ENCODE measurements at places on chromosomes 6 and 20. TPM values are rescaled to one million over a fixed set of nuclear protein-coding genes. Genes with fewer than 3 reads are reported as not detected.

The TRIM10 gene
- total RNA-seq = not detected

The SNAP91 gene
- total RNA-seq = not detected

The HLA-DQB1 gene
- total RNA-seq = not detected

The FOXF2 gene
- total RNA-seq = 3.7 TPM

The EDN3 gene
- total RNA-seq = 92.5 TPM

The SLC12A5 gene
- total RNA-seq = 3.8 TPM

The CLVS2 gene
- not detected for total RNA-seq

The MRAP2 gene
- 20.3 TPM for total RNA-seq

GRCh38 chr20:3014179-3014578 lies 29.2 kb upstream of the GNRH2 start:
- H3K4me3 ChIP-seq = no peak overlapping the region
- H3K27me3 ChIP-seq = no peaks in the 10 kb centered on the region
- no peak overlapping the region for H3K27ac ChIP-seq
- peaks cover 5% of the 10 kb centered on the region for H3K4me1 ChIP-seq
- peaks cover 16% of the 10 kb centered on the region for H3K36me3 ChIP-seq

- no peak overlapping the region for H3K27ac ChIP-seq
- no peak overlapping the region for H3K4me3 ChIP-seq
- no peaks in the 10 kb centered on the region for H3K36me3 ChIP-seq
- DNase-seq = no peak
- H3K27me3 ChIP-seq = no peaks in the 10 kb centered on the region
Observed at GRCh38 chr20:11845340-11845739, 72.4 kb upstream of the BTBD3 start.

GRCh38 chr20:47506335-47506734 lies 4.6 kb downstream of the NCOA3 start:
- H3K4me1 ChIP-seq = peaks cover 4% of the 10 kb centered on the region
- no peak overlapping the region for H3K27ac ChIP-seq
- H3K27me3 ChIP-seq = no peaks in the 10 kb centered on the region
- no peaks in the 10 kb centered on the region for H3K36me3 ChIP-seq
- no peak overlapping the region for H3K4me3 ChIP-seq

DNA sequence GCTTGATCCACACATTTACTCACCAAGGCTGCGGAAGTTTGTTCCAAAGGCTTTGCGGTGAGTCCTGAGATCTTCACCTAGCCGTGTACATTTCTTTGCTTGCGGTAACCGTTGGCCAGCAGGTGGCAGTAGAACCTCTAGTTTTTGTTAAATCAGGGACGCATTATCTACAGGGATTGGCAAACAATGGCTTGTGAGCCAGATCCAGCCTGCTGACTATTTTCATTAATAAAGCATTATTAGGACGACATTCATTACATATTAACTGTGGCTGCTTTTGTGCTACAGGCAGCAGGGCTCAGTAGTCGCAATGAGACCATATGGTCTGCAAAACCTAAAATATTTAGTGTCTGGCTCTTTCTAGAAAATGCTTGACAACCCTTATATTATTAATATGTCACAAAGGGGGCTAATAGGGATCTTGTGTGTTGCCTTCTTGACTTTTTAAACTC lies 174.1 kb downstream of the DOK5 start:
- no peak overlapping the region for H3K4me3 ChIP-seq
- no peak overlapping the region for H3K27ac ChIP-seq
- no peaks in the 10 kb centered on the region for H3K36me3 ChIP-seq
- peak; percentile 73 for DNase-seq
- H3K4me1 ChIP-seq = no peaks in the 10 kb centered on the region

DNA sequence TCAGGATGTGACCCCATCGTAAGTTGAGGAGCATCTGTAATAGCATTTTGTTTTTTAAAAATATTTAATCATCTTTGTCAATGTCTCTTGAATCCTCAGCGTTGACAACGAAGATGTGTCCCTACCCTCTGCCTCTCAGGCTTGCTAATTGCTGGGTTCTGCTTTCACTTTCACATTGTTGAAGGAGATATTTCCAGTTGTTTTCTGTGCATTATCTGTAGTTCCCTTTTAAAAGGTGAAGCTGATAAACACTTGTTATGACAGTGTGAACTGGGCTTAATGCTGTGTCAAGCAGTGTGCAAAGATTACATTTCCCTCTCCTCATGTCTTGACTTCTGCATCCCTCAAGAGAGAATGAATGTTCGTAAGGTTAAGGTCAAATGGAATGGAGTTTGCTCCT lies 54.9 kb downstream of the CSE1L start:
- no peaks in the 10 kb centered on the region for H3K4me1 ChIP-seq
- peaks cover 99% of the 10 kb centered on the region for H3K36me3 ChIP-seq
- DNase-seq = no peak
- no peaks in the 10 kb centered on the region for H3K27me3 ChIP-seq

- H3K27me3 ChIP-seq = no peaks in the 10 kb centered on the region
- H3K36me3 ChIP-seq = no peaks in the 10 kb centered on the region
- H3K27ac ChIP-seq = no peak overlapping the region
- H3K4me3 ChIP-seq = no peak overlapping the region
- DNase-seq = no peak
Observed at GRCh38 chr6:32752580-32752979, 10.8 kb downstream of the HLA-DQB2 start.

DNA sequence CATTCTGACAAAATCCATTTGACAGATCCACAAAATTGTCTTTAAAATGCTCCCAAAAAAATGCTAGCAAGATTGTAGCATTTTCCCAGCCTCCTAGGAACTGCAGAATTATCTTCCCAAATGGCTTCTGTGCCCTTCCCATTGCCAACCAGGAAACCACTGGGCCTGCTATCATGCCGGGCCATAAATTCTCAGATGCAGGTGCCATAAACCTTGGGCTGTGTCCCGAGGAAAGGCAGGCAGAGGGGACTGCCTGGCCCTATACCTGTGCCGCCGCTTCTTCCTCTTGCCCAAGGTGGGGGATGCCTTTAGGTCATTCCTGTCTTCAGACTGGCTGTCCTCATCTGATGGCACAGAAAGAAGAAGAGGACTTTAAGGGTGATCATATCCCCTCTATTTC lies 2.8 kb downstream of the VSX1 start:
- no peaks in the 10 kb centered on the region for H3K36me3 ChIP-seq
- no peak overlapping the region for H3K4me3 ChIP-seq
- no peaks in the 10 kb centered on the region for H3K27me3 ChIP-seq

DNA sequence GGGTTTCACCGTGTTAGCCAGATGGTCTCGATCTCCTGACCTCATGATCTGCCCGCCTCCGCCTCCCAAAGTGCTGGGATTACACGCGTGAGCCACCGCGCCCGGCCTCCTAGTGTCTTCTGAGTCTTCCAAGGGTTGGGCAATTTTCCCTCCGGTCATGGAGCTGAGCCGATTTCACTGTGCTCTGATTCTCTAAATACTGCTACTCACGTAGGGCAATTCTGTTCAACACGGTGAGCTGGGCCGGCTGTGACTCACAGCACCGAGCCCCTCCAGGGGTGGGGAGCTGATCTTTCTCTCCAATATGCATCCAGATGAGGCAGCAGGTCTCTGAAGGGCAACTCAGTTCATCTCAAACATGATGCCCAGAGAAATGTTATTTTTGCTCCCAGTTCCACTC lies 71.6 kb upstream of the CD93 start:
- H3K4me1 ChIP-seq = peaks cover 44% of the 10 kb centered on the region
- no peak for DNase-seq
- no peak overlapping the region for H3K4me3 ChIP-seq
- H3K27me3 ChIP-seq = no peaks in the 10 kb centered on the region
- H3K36me3 ChIP-seq = no peaks in the 10 kb centered on the region

DNA sequence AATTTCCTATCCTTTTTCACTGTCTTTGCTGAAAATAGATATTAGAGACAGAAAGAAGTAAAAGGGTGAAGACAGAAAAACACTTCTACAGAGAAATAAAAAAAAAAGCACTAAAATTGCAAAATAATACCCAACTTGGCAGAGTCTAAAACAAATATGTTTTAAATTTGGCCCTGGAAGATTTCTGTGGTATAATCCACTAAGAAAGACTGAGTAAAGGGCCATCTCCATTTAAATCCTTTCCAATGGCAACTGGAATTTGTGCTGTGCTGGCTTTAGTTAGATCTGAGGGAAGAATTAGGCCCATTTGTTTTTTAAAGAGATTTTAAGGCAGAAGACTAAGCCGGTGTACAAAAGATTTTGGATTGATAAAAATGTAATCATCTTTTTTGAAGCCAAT lies 321.2 kb downstream of the GJA1 start:
- no peak overlapping the region for H3K27ac ChIP-seq
- no peaks in the 10 kb centered on the region for H3K36me3 ChIP-seq
- H3K4me3 ChIP-seq = no peak overlapping the region
- H3K4me1 ChIP-seq = no peaks in the 10 kb centered on the region

DNA sequence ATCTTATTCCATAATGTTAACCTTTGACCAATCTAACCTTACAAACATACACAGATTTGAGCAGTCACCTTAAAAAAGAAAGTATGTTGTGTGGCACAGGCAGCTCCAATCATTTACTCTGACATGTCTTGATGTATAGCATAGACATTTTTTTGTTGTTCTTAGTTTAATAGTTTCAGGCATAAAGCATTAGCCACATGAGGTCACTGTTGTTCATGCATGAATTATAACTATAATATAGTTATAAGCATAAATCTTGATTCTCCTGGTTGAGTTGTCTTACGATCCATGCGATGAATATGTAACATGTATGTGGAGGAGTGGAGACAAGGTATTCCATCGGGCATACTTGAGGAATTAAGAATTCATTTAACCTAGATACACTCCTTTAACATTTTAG lies 26.1 kb upstream of the NKAIN2 start:
- no peak overlapping the region for H3K4me3 ChIP-seq
- H3K4me1 ChIP-seq = no peaks in the 10 kb centered on the region
- no peaks in the 10 kb centered on the region for H3K27me3 ChIP-seq
- no peak for DNase-seq

DNA sequence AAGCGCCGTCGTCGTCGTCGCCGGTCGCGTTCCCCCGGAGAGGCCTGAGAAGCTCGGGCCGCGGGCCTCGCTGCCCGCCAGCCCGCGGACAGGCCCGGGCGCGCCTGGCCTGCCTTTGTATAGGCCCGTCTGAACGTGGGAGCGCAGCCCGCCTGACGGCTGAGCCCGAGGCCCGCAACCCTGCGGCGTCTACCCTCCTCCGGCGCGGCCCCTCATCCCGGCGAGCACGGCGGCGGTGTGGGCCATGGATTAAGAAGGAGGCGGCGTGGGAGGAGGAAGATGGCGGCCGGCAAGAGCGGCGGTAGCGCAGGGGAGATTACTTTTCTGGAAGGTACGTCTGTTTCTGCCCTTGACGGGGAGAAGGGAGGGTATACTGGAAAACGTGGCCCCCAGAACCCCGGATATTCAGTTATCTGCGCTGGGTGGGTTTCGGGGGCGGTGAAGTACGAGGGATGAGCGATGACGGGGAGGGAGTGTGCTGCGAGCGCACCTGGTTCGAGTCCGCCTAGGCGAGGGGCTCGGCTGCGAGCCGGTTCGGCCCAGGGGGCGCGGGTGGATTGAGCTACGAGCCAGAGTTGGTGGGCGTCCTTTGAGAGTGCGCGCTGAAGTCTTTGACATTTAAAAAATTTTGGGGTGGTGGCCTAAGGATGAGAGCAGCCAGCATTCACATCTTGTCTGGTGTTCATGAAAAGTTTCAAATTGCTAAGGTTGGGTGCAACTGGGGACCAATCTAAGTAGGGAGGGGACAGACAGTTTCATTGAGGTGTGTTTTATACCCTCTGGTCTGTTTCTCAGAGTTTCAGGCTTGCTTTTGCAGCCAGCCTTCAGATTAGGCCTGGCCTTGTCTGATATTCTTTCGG lies 796 bp downstream of the SENP6 start:
- no peaks in the 10 kb centered on the region for H3K27me3 ChIP-seq
- DNase-seq = peak; percentile 64
- H3K4me1 ChIP-seq = peaks cover 7% of the 10 kb centered on the region
- 0 out of 2 replicates have a peak, but pooled peaks cover 8% of the 10 kb centered on the region for H3K36me3 ChIP-seq
- peak overlapping the region; percentile 96 for H3K4me3 ChIP-seq
- H3K27ac ChIP-seq = peak overlapping the region; percentile 97

GRCh38 chr20:43583982-43584432 lies 6.7 kb upstream of the IFT52 start:
- no peaks in the 10 kb centered on the region for H3K36me3 ChIP-seq
- peak overlapping the region; percentile 80 for H3K27ac ChIP-seq
- H3K4me3 ChIP-seq = no peak overlapping the region
- H3K4me1 ChIP-seq = peaks cover 30% of the 10 kb centered on the region
- DNase-seq = peak; percentile 99

GRCh38 chr20:46772901-46773300 lies 63.5 kb downstream of the SLC2A10 start:
- H3K36me3 ChIP-seq = no peaks in the 10 kb centered on the region
- H3K4me1 ChIP-seq = peaks cover 17% of the 10 kb centered on the region
- no peak overlapping the region for H3K27ac ChIP-seq
- no peak for DNase-seq
- H3K27me3 ChIP-seq = no peaks in the 10 kb centered on the region

DNA sequence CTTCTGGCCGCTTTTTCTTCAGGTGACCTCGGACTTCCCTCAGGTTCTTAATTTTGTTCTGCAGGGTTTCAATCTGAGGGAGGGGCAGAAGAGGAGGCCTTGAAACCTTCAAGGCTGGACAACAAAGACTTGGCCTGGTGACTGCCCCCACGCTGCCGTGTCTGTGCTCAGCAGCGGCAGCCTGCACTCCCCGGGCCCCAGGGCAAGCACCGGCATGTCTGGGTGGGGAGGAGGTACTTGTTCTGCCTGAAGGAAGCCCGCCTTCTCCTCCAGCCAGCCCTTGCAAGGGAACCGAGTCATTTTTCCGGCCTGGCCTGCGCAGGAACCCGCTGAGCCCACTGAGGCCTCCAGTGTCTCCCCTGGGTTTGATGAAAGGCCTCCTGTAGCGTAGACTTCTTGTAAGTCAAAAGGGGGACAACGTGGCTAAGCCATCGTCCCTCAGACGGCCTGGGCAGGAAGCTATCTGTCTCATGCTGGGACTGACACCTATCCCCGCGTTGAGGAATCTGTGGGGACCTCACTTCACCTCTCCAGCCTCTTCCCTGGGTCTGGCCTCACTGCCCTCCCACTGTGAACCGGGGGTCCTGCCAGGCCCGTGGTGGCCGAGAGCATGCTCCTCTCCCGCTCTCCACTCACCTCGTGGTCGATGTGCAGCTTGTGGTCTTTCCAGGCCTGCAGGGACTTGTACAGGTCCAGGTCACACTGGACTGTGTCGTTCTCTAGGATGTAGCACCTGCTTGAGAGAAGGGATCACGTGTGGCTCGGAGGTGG lies 119.9 kb downstream of the SULF2 start:
- DNase-seq = no peak
- H3K36me3 ChIP-seq = peaks cover 21% of the 10 kb centered on the region
- H3K27me3 ChIP-seq = no peaks in the 10 kb centered on the region

GRCh38 chr20:35146299-35146919 lies 727 bp downstream of the EDEM2 start:
- H3K27me3 ChIP-seq = no peaks in the 10 kb centered on the region
- DNase-seq = peak; percentile 47
- H3K36me3 ChIP-seq = no peaks in the 10 kb centered on the region
- peaks cover 6% of the 10 kb centered on the region for H3K4me1 ChIP-seq
- peak overlapping the region; percentile 74 for H3K4me3 ChIP-seq
